ENCODE measurements at places on chromosomes 1 and 21.

DNA sequence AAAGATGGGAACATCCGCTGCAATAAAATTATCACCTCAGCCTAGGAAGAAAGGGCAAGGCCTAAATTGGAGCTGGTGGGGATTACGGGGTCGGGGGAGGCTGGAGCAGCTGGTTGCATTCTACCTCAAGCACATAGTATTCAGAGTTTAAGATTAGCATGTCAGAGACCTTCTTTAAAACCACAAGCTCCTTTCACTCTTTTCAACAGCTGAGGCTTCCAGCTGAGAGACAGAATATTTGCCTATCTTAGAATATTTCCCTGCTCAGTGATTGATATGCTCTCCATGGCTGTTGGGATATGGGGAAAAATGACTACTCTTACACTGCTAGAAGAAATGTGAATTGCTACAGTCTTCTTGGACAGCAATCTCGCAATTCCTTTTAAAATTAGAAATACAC, 248.6 kb downstream of the TBX15 start:
- no peak for DNase-seq

GRCh38 chr1:200877839-200878551, 5.2 kb downstream of the GPR25 start:
- no peak for DNase-seq

DNA sequence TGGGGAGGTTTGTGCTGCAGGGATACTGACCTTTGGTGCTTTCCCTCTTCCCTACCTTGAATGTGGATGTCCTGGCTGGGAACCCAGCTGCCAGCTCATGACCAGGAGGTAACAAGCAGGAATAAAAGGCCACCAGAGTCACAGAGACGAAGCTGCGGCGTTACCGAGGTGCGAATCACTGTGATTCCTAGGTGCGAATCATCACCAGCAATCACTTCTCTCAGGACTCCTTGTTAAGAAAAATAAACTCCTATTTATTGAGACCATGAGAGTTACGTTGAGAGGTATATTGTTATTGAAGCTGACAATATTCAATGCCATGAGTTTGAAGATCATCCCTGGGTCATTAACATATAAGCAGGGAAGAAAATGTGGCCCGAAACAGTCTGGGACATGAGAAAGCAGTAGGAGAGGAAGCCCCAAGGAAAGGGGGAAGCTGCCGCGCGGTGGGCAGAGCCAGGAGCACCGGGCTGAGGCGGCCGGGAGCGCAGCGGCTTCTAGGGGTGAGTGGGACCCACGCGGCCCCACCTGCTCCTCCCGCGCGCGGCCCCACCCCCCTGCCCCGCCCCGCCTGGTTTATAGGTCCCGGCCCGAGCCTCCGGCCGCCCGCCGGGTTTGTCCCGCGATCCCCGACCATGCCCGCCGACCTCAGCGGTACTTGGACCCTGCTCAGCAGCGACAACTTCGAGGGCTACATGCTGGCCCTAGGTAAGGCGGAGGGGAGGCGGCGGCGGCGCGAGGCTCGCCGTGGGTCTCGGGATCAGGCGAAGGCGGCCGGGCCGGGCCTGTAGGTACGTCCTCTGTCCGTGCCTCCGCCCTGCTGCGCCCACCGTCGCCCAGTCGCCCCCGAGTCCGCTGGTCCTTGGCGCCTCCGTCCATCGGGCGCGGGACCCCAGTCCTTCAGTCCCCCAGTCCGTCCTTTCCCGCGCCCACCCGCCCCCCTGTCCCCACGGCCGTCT, at the start of gene RBP7:
Gene RBP7 (plus strand): TSS at position 605 of the 959 bp plus-strand sequence. CDS start 31 bp downstream, at position 636.
- DNase-seq, result no peak

- no peak for DNase-seq
Observed at GRCh38 chr1:231036416-231036815, 3.6 kb downstream of the FAM89A start.

DNA sequence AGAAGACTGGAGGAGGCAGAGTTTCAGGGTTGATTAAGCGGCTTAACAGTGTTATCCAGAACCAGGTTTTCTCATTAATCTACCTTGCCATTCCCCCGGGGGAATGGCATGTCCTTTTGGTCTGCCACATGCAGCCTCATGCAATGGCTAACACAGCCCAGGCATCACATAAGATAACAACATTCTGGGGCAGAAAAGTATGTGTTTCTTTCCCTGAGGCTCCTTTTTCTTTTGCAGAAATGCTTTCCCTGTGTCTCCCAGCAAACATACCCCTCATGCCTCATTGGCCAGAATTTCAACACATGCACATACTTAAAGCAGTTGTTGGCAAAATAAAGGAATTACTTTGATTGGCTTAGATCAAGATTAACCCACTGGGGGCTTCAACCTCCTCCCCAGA, 98.6 kb downstream of the OMA1 start:
- DNase-seq, result peak; percentile 51

DNA sequence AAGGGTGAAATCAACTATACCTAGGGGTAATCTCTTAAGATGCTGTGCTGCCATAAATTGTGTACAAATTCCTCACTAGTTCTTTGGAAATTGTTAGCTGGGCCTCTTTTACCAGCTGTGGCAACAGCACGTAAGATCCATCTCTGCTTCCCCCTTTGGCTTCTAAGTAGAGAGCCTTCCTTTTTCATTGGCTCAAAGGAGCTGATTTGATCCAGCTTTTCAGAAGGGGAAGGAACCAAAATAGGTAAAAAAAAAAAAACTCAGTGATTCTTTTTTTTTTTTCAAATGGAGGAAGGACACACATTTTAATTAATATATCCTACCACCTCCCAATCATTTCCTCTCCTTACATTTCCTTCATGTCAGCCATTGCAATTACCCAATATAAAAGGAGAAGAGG, 4.0 kb upstream of the RCAN1 start:
- no peak for DNase-seq

GRCh38 chr1:67308136-67308535, 463 bp downstream of the IL12RB2 start:
- DNase-seq, result no peak

DNA sequence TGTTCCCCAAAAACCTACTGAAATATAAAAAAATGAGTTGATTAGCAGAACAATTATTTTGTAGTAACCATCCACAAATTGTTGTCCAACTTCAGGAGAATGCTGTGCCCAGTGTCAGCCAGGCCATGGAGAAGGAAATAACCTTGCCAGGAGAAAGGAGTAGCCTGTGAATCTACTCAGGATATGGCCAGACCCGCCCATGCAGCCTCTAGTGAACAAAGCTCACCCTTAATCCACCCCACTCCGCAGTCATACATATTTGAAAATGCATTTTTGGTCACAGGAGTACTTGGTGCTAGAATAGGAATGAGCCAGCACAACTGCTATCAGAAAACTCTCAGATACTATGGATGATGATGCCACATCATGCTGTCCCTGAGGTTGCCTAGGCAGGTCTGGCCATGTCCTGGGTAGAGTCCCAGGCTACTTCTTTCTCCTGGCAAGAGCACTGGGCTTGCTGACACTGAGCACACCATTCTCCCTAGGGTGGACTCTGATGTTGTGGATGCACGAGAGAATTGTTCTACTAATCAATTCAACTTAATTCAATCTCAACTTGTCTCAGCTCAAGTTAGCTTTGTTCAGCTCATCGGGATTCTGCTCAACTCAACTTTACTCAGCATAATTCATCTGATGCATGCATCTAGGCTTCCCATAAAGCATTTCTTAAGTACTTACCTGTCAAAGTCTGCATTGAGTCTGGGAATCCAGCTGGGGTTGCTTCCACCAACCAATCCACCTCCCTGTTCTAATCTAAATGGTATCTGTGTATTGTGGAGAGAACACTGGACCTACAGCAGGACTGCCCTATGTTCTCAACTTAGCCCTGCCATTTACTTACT, 18.2 kb downstream of the STYXL2 start:
- no peak for DNase-seq

GRCh38 chr1:13797397-13797796, 97.4 kb downstream of the PRDM2 start:
- DNase-seq, result no peak
